NCI-H1417 treated with DMSO at 0.1 percent for 48 hours (cell line): ENCODE measurements at places on chromosomes 2 and 18.

- no peak for DNase-seq
Observed at GRCh38 chr2:103738108-103738507, 976.3 kb downstream of the TMEM182 start.

DNA sequence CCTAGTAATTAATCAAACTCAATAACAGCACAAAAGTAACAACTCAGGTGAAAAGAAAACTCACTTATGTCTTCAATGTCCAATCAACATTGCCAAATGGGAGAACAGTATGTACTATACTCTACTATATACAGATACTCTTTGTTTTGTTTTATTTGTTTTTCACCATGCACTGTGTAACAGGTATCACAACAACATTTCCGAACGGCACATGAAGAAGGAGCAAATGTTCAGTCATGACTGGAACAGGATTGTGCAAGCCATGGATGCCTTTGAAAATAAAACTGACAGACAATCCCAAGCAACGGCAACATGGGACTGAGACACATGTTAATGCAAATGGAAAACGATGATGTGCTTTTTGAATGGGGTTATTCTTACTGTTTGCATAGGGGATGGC is 334.9 kb upstream of the THUMPD2 start:
- DNase-seq = no peak

- no peak for DNase-seq
Observed at GRCh38 chr2:240438810-240439697, 3.6 kb downstream of the GPC1 start.

- peak; percentile 89 for DNase-seq
Observed at GRCh38 chr18:44946529-44947113, 265.9 kb downstream of the SETBP1 start.

- no peak for DNase-seq
Observed at GRCh38 chr2:10087360-10087759, 7.1 kb upstream of the CYS1 start.

DNA sequence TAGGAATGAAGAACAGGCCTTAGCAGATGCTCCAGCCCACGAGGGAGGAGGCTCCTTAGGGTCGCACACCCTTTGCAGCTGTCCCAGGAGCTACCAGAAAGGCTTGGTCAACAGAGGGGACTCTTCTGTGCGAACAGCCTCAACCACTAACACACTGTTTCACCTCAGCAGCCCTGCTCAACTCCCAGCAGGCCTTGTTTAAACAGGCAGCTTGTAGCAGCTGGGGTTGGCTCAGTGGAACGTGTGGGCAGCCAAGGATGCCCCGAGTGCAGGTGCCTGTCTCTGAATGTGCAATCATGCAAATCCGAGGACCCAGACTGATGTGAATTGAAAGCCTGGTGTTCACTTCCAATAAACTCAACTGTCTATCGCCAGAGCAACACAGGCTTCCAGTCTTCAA is 88.7 kb upstream of the CXCR4 start:
- DNase-seq = no peak

DNA sequence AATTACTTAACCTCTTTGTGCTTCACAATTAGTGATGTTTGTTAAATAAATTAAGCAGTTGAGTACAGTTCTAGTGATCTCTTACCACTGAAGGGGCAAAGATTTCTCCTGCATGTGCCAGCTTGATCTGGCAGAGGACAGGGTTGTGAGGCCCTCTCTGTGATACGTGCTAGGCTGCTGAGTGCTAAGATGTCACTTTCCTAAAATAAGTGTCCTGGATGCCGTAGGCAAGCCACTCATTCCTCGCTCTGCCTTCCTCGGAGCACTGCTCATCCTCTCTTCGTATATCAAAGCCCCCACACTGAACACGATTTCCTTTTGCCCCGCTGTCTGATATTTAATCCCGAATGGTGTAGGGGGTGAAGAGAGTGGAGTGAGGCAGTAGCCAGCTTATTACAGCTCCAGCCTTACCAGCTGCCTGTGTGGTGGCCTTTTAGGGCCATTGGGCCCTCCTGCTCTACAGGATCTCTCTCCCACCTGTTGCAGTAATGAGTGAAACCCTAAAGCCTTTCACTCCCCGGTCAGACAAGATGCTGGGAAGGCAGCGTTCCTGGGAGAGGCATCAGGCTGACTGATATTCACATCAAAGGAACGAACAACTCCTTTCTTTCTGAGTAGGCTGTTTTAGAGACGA is 40.5 kb downstream of the PTPRM start:
- DNase-seq = no peak

DNA sequence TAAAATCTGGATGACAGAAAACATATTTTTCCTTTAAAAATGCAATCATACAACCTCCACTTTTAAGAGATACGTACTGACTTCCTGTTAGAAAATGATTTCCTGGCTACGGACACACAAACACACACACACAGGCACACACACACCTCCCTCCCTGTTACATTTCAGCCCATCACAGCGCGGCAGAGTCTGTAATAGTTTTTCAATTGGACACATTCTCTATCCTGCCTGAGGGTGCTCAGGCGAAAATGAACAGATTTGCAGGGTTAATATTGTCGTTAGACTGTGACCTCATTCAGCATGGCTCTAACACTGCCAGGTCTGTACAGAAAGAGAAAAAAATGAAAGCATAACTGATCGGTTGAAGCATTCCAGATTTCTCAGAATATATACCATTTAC is 45.0 kb downstream of the KCTD1 start:
- no peak for DNase-seq

GRCh38 chr18:22624176-22624575 is 206.5 kb upstream of the CTAGE1 start:
- no peak for DNase-seq

- DNase-seq = no peak
Observed at GRCh38 chr2:227674485-227674884, 7.9 kb downstream of the SCYGR5 start.

- DNase-seq = no peak
Observed at GRCh38 chr2:12709207-12709522, 7.6 kb upstream of the TRIB2 start.

DNA sequence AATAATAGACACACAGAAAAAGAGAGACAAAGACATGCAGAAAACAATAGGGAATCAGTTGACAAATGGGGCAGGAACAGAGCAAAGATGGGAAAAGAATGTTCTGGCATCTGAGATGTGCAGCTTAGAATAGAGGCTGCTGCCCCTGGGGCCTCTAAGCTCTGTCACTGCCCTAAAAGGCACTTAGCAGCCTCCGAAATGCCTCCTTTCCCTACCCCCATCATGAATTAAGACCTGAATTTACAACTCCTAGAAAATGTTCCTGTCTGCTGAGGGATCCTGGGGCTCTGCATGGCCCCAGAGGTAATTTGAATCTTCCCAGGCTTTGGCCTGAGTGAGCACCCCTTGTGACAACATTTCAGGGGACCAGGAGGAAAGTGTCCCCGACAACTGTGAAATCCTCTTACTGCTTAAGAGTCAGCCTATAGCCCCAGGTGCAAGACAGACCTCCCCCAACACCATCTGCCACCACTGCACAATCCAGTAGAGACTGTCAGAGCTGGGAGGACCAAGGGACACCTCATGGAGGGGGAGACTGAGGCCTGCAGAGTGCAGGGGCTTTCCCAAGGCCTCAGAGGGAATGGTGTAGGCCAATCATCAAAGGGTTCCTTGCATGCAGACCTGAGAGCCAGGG is 24.8 kb downstream of the MRPL35 start:
- no peak for DNase-seq

DNA sequence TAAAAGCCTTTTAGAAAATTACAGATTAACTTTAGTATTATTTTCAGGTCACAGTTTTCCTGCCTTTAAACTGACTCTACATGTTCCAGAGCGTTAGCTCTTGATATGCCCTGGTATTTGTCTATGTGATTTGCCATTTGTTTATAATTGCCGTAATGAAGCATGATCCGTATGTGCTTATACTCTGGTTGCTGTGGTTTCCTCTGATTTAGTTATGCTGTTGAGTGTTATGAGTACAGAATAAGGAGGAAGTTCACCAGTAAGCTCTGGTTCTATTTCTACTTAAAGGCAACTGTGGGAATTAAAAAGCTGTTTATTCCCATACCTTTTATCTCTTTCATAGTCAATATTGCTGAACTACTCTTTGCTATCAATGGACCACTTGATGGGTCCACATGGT is 123.5 kb downstream of the OSBPL6 start:
- DNase-seq = no peak

- no peak for DNase-seq
Observed at GRCh38 chr2:60884800-60885199, 3.4 kb downstream of the REL start.
